ENCODE measurements at places on chromosomes 2 and 18. TPM values are rescaled to one million over a fixed set of nuclear protein-coding genes. Genes with fewer than 3 reads are reported as not detected.

GRCh38 chr2:60962528-60962927 lies 55.0 kb upstream of the PEX13 start:
- no peak overlapping the region for H3K4me3 ChIP-seq
- H3K4me1 ChIP-seq = no peaks in the 10 kb centered on the region
- no peaks in the 10 kb centered on the region for H3K36me3 ChIP-seq
- H3K27me3 ChIP-seq = no peaks in the 10 kb centered on the region
- no peak overlapping the region for H3K27ac ChIP-seq
- DNase-seq = no peak

DNA sequence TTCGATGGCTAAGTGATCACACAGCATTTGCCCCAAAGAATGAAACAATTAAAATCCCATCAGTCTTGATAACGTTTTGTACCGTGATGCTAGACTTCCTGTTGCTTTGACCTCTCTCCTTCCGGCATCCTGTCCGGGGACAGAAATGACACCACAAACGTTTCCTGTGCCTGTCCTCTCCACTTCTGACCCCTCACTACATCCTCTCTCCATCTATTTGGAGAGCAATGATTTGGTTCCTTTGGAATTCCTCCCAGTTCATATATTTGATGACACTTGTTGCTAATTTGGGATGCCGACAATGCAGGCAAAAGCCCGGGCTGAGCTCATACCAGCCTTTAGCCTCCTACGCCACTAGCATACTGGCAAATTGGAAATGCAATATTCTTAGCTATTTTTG lies 151.2 kb upstream of the CCDC68 start:
- H3K4me3 ChIP-seq = no peak overlapping the region
- no peaks in the 10 kb centered on the region for H3K4me1 ChIP-seq
- no peaks in the 10 kb centered on the region for H3K36me3 ChIP-seq
- H3K27ac ChIP-seq = no peak overlapping the region

DNA sequence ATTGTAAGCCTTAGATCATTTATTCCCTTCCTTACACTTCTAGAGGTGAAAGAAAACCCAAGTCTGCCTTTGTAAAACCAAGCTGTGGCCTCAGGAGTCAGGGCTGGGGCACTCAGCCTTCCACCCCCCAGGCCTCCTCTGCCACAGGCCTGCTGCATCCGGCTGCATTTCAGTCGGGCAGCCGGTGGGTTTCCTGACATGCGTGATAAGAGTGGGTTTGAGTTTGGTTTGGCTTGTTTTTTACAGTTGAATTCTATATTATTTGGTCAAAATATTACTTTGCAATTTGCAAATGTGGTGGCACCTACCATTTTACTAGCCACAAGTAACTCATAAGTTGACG lies 42.4 kb downstream of the ADI1 start:
- DNase-seq = no peak
- no peak overlapping the region for H3K27ac ChIP-seq
- H3K36me3 ChIP-seq = peaks cover 50% of the 10 kb centered on the region
- no peak overlapping the region for H3K4me3 ChIP-seq

Gene M1AP
- 1.4 TPM for total RNA-seq

Gene DSG4
- total RNA-seq = not detected

Gene MAB21L4
- total RNA-seq = 22.2 TPM

Measured in upper lobe of right lung (tissue), 1 donor.